ENCODE measurements at places on chromosomes 12 and 14.
A peak's percentile ranks its signal among the peaks of the same experiment; 100 is the strongest.

DNA sequence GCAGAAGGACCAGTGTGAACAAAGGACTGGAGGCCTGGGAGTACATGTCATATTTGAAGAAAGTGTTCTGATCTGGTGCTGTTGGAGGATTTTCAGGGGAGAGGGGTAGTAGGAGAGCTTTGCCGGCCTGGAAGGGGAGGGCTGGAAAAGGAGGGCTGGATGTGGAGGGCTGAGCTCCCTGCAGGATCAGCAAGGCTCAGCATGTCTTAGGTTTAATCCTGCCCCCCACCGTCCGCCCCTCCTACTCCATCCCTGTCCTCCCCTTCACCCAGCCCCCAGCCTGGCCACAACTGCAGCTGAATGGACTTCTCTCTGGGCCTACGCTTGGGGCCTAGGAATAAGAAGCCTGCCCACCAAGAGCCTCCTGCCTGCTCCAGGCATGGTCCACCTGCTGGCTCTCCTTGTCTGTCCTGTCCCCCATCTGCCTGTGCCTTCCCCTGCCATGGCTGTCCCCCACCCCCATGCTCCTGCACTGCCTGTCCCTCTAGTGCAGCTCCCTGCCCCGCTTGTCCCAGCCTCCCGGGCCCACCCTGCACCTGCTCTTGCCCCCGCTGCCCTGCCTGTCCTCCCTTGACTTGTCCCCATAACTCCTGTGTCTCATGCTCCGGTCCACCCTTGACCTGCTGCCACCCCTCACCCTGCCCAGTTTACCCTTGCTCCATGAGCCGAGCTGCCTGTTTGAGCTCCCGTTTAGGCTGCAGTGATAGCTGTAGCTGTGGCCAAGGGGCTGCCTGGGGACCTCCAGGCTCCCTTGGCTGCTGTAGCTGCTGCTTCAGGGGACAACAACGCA lies 9.8 kb upstream of the RARG start:
- no peak for DNase-seq

GRCh38 chr12:24134092-24134491 lies 184.6 kb upstream of the SOX5 start:
- no peak for DNase-seq

- peak; percentile 75 for DNase-seq
Measured at GRCh38 chr14:87896393-87897380, 96.3 kb downstream of the GALC start.

DNA sequence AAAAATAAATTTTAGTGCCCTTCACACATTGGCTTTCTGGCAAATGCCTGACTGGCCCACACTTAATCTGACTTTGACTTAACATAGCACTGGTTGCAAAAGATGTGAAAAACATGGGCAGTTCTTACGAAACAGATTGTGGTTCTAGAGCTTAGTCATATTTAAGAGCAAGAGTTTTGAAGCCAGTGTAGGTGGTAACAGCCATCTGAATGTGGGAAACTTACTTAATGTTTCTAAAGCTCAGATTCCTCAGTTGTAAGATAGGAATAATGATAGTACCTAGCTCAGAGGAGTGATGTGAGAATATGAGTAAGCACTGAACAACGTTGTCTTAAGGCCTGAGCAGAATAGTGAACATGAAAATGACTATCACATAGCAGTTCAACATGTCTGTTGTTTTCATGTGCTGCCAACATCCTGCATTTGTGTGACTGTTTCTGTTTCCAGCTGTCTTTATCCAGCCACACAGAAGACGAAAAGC lies 262.7 kb downstream of the SYT1 start:
- peak; percentile 86 for DNase-seq

GRCh38 chr12:26749781-26750180 lies 83.2 kb downstream of the ITPR2 start:
- no peak for DNase-seq

DNA sequence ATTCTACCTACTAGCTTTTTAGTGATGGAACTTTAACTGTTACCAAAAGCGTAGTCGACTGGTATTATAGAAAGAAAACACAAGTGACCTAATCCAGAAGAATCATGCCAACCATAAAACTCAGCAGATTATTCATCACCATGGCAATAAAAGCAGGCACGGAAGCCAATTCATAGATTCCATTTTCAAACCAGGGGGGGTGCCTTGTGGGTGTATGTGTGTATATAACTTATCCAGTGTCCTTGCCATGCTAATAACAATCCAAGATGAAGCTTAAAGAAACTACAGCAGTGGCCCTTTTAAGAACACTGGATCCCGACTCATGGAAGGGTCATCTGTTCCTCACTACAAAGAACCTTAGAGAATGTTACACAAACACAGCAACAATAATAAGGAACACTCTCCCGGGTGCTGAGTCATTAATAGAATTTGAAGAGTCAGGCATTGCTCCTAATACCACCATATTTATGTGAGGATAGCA lies 61.0 kb downstream of the EPS8 start:
- DNase-seq = peak; percentile 93

GRCh38 chr12:85519163-85519562 lies 239.1 kb downstream of the ALX1 start:
- DNase-seq = no peak

GRCh38 chr14:93126111-93126510 lies 10.4 kb upstream of the ITPK1 start:
- no peak for DNase-seq

GRCh38 chr12:89674326-89674942 lies 34.2 kb downstream of the ATP2B1 start:
- no peak for DNase-seq

GRCh38 chr14:71923513-71923912 lies 8.7 kb upstream of the RGS6 start:
- DNase-seq = no peak

DNA sequence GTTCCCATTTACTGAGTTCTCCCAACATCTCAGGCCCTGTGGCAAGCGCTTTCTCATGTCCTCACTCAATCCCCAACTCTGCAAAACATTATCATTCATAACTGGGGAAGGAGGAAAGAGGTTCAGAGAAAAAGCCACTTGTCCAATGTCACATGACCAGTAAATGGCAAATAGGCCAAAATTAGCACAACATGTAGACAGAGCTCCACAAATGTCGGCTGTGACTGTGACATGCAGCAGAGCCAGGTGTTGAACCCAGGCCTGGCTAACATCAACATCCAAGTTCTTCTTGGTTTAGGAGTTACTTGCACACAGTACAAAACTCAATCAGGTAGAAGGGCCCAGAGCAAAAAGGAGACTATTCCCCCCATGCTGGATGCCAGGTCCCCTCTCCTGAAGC lies 10.8 kb downstream of the KCTD10 start:
- no peak for DNase-seq

GRCh38 chr12:40153432-40153831 lies 47.6 kb upstream of the SLC2A13 start:
- DNase-seq = no peak

GRCh38 chr12:68479261-68479895 lies 131.3 kb upstream of the RAP1B start:
- no peak for DNase-seq

- DNase-seq = peak; percentile 54
Measured at GRCh38 chr12:1810201-1810930, 10.0 kb upstream of the LRTM2 start.

DNA sequence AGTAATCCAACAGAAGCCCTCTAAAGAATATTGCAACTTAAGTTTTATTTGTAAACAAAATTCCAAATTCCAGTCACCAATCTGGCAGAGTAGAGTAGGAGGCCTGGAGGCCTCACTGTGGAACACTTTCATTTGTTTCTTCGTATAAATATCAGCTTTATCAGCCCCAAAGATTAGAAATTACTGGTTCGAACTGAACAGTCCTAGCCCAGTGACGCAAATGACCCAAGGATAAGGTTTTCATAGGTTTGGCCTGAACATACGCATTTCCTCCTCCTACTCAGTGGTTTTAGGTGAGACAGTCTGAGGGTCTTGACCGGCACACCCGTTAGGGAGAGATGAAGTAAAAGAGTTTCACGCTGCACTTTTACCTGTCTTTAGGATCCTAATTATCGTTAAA lies 1.7 kb downstream of the CDC42BPB start:
- DNase-seq = peak; percentile 67

GRCh38 chr12:74328623-74329022 lies 209.0 kb upstream of the ATXN7L3B start:
- DNase-seq = no peak

- no peak for DNase-seq
Measured at GRCh38 chr14:32914391-32914790, 24.3 kb upstream of the NPAS3 start.

DNA sequence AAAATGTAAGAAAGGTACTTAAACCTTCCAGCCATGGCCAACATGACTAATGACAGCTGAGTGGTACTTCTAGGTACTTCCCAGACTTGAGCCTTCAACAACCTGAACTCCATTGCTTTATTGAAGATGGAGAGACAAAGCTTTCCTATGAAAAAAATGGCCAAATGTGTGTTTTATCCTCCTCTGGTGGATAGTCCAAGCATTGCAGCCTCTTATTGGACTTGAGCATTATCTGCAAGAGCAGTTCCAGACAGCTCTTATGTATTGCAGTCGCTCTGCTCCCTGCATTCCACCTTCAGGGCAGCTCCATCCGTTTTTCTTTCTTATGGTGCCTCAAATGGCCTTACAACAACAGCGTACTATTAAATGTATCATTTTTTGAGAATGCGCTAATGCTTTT lies 588.2 kb downstream of the NRXN3 start:
- DNase-seq = peak; percentile 37

GRCh38 chr14:100617410-100618317 lies 30.4 kb upstream of the BEGAIN start:
- DNase-seq = peak; percentile 19

DNA sequence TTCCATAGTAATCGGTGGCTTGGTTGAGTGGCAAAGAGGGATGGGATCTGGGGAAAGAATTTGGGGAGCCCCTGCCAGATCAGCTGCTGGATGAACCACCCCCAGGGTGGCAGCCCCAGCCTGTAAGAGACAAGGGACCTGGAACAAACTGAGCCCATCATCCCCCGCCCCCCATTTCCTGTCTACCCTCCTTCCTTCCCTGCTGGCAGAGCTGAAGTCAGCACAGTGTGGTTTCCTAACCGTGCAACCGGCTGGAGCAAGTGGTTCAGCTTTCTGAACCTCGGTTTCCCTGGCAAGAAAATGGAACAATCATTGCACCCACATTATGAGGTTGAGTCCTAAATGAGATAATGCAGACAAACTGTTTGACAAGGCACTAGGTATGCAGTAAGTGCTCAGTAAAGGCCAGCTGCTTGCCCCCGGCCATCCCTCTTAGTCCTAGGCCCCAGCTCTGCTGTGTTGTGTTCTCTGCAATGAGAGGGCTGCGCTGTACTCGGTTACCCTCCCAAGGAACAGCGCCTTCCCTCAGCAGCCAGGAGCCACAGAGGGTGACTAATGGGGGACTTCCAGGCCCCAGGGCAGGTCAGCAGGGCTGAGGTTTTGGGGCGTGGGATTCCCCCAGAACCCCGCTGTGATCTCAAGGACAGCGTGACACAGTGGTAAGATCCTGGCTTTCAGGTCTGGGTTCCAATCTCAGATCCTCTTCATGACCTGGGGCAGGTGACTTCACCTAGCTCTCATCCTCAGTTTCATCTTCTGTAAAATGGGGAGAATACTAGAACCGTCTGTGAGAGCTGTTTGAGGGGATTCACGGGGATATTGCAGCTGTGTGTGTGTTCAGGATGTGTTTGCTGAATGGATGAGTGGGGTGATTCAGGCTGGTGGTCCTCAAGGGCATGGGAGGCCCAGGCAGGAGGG lies 16.5 kb downstream of the SELPLG start:
- no peak for DNase-seq

- no peak for DNase-seq
Measured at GRCh38 chr12:68097386-68097785, 62.2 kb downstream of the IFNG start.

DNA sequence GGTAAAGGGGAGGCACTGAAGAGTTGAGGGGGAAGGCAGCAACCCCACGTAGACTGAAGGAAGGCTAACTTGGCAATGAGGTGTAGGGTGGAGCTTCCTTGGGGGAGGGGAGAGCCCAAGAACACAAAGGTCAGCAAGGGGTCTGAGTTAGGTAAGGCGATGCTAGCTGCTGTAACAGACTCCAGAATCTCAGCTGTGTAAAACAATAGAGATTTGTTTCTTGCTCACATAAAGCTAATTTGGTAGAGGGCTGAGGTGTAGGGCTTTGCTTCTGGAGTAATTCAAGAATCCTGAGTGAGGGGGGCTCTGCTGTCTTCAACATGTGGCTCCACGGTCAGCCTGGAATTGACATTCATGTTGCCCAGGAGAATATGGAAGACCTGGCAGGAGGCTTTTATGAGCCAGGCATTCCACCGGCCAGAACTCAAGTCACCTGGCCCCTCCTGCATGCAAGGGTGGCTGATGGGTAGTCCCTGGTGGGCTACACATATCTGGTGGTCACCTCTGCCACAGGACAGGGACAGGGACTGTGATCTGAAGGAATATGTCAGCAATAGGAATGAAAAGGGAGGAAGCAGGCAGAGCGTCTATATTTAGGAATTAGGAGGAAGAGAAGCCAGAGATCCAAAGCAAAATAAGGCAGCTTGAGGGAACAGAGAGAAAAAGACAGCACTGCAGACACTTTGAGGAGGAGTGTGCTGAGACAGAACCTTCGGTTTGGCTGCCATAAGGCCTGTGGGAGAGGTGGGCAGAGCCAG lies 153.7 kb downstream of the ZFP36L1 start:
- DNase-seq = peak; percentile 31

GRCh38 chr12:73951956-73952703 lies 585.5 kb upstream of the ATXN7L3B start:
- DNase-seq = no peak

Measured in cardiac fibroblast (primary cell).